ENCODE measurements at places on chromosomes 1 and 21.
A peak's percentile ranks its signal among the peaks of the same experiment; 100 is the strongest.

DNA sequence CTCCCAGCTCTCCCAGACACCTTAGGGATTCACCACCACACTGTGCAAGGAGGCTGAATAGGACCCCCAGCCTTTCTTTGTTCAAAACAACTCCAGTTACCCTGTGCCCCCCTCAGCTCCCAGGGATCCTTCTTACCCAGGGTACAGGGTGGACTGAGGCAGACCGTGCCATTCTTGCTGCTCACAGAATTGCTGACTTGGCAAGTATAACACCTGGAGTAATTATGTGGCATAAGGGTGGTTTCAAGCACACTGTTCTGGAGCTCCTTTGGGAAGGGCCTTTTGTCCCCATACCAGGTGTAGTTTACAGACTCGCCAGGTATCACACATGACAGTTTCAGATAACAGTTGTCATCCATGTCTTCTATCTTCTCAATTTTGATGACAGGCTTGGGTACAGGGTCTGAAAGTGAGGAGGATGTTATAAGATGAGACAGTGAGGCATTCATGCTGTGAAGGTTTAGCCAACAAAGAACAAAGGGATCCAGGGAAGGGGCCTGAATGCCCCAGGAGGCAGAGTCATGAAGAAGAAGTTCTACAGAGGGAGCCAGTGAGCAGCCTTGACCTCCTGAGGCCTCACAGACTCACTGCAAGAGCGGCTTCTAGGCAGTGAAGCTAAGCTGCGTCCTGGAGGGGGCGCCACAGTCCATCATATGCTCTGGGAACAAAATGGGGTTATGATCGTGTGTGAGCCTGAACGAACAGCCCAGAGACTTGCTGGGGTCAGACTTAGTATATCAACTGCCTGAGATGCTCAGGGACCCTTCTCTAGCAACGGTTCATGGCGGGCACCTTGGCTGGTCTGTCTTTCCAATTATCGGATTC lies 30.3 kb downstream of the CD48 start:
- peak; percentile 84 for DNase-seq

GRCh38 chr1:234967121-234967520 lies 161.5 kb downstream of the TOMM20 start:
- DNase-seq: no peak

DNA sequence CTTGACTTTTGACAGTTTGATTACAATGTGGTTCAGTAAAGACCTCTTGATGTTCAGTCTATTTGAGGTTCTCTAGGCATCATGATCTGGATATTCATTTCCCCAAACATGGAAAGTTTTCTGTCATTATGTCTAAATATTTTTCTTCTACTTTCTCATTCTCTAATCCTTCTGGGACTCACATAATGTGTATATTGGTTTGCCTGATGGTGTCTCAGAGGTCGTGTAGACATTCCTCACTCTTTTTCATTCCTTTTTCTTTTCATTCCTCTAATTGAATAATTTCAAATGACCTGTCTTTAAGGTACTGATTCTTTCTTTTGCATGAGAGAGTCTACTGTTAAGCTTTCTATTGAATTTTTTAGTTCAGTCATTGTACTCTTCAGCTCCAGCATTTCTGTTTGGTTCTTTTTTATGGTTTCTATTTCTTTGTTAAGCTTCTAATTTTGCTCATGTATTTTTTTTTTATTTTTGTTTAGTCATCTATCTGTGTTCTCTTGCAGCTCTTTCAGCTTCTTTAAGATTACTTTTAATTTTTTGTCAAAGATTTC lies 158.4 kb downstream of the GDAP2 start:
- DNase-seq: no peak

DNA sequence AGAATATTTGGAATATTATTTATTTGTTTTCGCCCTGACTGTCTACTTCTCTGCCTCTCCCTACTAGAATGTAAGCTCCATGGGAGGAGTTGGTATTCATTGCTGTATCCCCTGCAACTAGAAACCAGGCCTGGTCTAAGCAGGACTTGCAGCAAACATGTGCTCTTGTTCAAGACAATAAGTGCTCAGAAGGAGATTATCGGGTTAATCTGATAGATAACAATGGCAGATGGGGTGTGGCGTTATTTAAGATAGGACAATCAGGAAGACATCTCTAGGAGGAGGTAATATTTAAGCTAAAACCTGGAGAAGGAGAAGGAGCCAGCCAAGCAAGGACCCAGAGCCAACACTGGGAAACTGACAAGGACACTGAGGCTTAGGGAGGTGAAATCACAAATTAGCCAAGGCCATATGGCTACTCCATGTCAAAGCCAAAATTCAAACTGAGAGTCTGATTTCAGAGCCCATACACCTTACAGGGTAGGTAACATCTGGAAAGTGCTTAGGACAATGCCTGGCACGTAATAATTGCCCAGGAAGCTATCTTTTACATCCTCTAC lies 41.5 kb downstream of the STYXL2 start:
- DNase-seq: no peak

GRCh38 chr1:23801876-23802275 lies 1.3 kb upstream of the GALE start:
- no peak for DNase-seq

- no peak for DNase-seq
Measured at GRCh38 chr1:183278739-183279591, 92.9 kb downstream of the LAMC2 start.

DNA sequence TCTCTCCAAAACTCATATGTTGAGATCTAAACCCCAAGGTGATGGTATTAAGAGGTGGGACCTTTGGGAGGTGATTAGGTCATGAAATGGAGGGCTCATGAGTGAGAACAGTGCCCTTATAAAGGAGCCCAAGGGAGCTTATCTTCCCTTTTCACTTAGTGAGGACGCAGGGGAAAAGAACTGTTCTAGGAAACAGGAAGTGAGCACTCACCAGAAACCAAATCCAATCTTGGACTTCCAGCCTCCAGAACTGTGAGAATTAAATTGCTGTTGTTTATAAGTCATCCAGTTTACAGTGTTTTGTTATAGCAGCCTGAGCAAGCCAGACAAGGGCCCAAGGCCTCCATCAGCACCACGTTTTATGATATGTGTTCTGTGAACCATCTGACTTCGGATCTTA lies 60.3 kb upstream of the LRRC8D start:
- no peak for DNase-seq

GRCh38 chr1:228294717-228295116 lies 86.9 kb downstream of the OBSCN start:
- DNase-seq: no peak

DNA sequence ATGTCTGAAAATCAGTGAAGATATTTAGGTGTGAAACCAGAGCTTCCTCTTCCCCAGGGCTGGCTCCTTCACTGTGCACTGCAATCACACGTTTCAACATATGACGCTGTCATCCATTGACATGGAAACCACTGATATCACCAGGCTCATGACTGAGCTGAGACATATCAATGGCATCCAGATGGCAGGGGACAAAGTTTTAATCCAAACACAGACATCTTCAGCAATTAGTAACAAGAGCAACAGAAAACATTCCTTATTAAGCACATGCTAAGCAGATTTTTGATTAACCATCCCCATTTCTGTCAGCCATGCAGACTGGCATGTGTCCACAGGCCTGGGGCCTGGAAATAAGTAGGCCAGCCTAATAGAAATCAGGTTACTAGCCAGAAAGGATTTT lies 108.0 kb upstream of the ADAR start:
- DNase-seq: no peak

- DNase-seq: no peak
Measured at GRCh38 chr1:171583591-171584201, 38.3 kb upstream of the MYOCOS start.

- DNase-seq: no peak
Measured at GRCh38 chr1:45491487-45492260, 711 bp upstream of the TESK2 start.

- DNase-seq: no peak
Measured at GRCh38 chr1:31943546-31944184, 5.5 kb upstream of the PTP4A2 start.

GRCh38 chr1:197619008-197619640 lies 156.2 kb downstream of the DENND1B start:
- DNase-seq: no peak

DNA sequence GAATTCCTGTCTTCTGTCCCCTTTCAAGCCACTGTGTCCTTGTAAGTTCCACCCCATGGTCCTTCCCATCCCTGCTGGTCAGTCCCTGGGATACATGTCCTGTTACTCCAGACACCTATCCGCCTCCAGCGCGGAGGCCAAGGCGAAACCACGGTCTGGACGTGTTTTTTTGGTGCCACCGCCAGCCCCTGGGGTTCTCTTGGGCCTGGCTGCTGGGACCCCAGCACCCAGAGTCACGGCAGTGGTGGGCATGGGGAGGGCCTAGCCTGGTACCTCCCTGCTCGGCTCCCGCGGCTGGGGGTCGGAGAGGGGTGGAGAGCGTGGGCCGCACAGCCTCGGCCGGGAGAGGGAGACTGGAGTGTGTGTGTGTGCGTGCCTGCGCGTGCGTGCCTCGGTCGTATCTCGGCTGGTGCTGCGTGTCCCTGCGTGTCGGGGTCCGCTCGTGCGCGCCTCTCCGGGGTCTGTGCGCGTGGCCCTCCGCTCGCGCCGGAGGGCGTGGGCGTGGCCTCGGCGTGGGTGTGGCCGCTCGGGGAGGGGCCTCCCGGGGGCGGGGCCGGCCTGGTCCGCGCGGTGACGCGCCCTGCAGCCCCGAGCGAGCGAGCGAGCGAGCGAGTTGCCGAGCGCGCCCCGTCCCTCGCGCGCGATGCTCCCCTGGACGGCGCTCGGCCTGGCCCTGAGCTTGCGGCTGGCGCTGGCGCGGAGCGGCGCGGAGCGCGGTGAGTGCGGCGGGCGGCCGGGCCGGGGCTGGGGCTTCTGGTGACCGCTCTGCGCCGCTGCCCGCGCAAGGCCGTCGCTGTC lies at the start of gene VWA1:
TSS of gene VWA1 (plus strand) at position 585 of the 798 bp plus-strand sequence. CDS start at position 644, 59 bp downstream.
- DNase-seq: peak; percentile 71

GRCh38 chr1:98898940-98899339 lies 105.7 kb downstream of the PLPPR5 start:
- no peak for DNase-seq

DNA sequence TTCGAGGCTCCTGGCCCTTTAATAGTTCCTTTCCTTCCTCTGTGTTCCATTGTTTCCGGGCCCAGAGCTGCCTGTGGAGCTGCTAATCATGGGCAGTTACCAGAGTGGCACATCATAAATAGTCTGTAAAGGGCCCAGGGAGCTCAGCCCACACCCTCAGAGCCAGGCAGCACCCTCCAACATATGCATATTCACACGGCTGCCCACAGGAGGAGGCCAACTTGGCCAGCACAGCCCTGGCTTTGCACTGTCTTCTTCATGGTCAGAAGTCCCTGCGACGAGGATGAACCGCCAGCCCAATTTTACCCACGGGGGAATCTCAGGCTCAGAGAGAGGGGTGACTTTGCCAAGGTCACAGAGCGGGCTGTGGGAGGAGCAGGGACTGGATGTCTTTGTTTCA lies 172.5 kb downstream of the TRABD2B start:
- no peak for DNase-seq

DNA sequence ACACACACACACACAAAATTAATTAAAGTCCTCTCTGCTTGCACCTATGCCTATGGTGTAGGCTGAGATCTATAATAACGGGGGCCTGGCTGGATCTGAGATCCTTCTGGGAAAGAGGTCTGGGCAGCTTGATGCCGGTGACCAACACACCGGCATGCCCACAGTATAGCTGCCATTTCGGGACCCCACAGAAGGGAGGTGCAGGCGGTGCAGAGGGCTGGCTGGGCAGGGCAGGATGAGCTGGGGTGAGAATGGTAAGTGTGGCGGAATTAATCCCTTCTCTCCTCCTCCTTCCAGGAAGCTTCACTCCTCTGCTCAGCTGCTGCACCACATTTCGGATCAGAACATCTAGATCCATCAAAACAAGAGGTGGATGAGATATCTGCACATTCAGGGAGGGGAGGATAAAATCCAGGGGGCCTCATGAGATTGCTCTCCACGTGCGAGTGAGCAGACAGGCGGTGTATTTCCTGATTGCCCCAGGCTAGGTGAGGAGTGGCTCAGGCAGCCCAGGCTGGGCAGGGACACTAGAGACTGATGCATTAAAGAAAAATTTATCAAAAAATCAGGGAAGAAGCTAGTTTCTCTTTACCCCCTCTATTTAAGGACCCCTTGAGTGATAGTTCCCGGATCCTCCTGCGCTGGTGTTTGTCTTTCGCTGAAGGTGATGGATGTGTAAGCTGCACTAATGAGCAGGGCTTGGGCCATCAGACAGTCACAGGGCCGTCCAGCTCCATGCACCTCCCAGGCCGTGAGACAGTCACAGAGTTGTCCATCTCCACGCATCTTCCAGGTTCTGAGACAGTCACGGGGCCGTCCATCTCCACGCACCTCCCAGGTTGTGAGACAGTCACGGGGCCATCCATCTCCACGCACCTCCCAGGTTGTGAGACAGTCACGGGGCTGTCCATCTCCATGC lies 449.9 kb downstream of the PTPRU start:
- DNase-seq: no peak

DNA sequence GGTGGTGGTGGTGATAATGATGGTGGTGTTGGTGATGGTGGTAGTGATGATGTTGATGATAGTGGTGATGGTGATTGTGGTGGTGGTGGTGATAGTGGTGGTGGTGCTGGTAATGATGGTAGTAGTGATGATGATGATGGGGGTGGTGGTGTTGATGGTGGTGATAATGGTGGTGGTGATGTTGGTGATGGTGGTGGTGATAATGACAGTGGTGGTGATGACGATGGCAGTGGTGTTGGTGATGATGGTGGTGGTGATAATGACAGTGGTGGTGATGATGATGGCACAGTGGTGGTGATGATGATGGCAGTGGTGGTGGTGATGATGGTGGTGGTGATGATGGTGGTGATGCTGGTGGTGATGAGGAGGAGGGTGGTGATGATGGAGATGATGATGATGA lies 7.0 kb upstream of the AJAP1 start:
- DNase-seq: no peak

DNA sequence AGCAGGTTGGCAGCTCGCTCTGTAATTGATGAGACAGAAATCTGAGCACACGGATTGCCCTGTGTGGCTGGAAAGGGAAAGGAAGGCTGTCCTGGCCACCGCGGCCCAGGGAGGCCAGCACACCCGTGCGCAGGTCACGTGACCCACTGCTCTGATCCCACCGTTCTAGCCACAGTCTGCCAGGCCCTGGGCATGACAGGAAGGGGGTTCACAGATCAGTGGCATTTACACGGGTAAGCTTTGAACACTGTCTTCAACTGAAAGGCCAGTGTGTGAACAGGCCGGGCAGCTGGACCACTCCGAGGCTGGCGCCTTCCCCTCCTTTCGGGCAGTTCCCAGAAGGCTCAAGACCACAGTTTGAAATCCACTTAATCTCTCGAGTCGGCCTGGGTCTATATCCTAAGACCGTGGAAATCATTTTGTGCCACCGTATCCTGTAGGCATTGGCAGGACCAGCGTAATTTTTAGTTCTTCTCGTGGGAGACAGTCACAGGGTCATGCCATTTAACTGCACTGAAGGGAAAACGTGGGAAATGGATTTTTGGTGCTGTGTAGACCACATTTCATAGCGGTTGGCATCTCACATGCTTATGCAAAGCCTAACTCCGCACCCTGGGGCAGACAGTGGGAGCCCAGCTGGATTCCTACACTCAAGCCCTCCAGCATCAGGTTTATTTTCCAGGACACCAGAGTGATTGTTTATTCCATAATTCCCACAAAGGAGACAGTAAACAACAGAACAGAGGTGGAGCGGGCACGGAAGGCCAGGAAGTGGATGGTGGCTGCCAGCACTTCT lies 3.1 kb upstream of the ADARB1 start:
- DNase-seq: no peak

GRCh38 chr1:114755006-114755931 lies 2.5 kb downstream of the CSDE1 start:
- no peak for DNase-seq

- DNase-seq: no peak
Measured at GRCh38 chr1:81509594-81509993, 291.1 kb upstream of the ADGRL2 start.
